ENCODE measurements at places on chromosomes 4 and X.
A peak's percentile ranks its signal among the peaks of the same experiment; 100 is the strongest.

- DNase-seq: no peak
These were observed 56.6 kb downstream of the AMELX start for GRCh38 chrX:11349661-11350337.

- DNase-seq: no peak
These were observed 928.1 kb downstream of the FAT4 start for GRCh38 chr4:126242679-126243390.

GRCh38 chr4:68463796-68464195 is 16.5 kb downstream of the TMPRSS11E start:
- no peak for DNase-seq

DNA sequence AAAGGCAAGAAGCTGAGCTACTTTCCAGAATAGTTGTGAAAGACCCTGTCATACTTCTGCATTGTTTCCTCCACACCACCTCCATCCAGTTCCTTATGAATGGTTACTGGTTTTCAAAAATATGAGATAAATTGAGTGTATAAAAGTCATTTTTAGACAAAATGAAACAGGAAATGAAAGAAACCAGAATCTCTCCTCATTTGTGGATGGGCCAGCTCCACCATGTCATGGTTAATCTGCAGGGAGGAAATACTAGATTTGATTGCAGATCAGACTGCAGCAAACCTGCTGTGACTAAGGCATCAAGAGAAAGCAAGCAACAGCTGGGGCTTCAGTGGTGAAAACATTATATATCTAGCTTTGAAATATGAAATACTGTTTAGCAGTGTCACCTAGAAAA is 23.8 kb downstream of the F9 start:
- DNase-seq: no peak

DNA sequence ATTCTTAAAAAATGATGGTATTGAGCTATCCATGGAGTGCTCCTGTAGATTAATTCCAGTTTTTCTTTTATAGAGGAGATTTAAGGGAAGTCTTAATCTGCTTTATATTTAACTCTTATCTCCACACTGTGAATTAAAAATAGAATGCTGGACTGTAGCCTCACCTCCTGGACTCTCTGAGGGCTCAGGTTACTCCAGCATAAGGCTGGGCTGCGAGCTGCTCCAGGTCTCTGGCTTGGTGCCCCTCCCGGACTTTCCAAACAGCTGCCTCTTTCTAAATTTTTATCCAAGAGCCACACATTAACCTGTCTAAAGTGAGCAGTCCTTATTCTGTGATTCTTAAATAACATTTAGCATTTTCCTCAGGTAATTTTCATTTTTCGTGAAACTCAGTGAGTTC is 218.7 kb upstream of the JADE1 start:
- DNase-seq: no peak

DNA sequence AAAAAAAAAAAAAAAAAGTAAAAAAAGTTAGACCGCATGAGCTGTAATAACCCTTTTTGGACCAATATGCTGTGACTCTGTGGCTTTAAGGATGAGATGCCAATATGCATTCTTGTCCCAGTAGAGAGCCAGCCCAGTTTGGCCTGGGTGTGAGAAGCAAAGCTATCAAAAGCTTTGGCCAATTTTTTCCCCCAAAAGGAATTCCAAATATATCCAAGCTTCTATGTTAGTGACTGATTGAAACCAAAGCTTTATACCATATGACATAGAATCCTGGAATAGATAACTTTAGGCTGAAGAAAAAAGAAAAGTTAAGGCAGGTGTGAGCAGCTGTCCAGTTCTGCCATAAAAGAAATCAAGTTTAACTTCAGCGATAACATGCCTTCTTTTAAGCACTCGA is 30.5 kb upstream of the RBPJ start:
- no peak for DNase-seq

DNA sequence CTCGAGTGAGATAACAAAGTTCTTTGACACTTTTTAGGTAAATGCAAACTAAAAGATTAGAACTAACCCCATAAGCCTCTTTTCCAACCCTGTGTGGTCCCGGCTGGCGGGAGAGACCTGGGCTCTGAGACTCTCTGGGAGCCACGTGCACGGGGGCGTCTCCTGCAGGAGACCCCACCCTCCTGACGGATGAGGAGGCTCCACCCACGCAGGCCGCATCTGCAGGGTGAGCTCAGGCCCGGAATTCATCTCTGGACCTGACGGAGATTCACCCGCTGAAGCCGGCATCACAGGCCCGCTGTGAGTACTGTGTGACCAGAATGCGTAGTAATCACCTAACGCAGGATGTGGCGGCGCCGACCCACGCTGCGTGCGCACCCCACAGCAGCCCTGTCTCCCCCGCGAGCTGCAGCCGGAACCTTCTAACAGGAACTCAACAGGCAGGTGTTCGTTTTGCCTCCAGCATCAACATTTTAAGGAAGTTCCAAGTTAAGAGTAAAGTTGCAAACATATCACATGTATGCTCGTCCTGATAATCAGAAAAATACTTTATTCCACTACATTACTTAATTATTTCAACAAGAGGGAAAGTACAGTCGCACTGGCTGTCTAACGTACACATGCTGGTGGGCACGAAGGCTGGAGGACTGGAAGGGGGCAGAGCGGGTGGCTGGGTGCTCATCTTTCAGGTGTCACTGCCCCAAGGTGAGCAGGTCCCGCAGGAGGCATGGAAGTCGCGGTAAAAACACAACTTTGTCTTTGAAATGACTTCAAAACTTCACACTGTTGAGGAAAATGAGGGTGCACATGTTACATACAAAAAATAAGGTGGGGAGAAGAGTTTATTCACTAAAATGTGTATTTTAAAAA is 44.5 kb downstream of the FGFRL1 start:
- DNase-seq: peak; percentile 70

- DNase-seq: no peak
These were observed 167.4 kb upstream of the TACR3 start for GRCh38 chr4:103887191-103887590.

GRCh38 chrX:136041254-136041812 is 56.1 kb downstream of the SLC9A6 start:
- no peak for DNase-seq

GRCh38 chr4:115042496-115042895 is 70.9 kb downstream of the NDST4 start:
- DNase-seq: no peak

GRCh38 chrX:76064825-76065224 is 108.0 kb upstream of the PBDC1 start:
- DNase-seq: no peak

GRCh38 chr4:81250430-81250829 is 35.4 kb upstream of the PRKG2 start:
- no peak for DNase-seq

DNA sequence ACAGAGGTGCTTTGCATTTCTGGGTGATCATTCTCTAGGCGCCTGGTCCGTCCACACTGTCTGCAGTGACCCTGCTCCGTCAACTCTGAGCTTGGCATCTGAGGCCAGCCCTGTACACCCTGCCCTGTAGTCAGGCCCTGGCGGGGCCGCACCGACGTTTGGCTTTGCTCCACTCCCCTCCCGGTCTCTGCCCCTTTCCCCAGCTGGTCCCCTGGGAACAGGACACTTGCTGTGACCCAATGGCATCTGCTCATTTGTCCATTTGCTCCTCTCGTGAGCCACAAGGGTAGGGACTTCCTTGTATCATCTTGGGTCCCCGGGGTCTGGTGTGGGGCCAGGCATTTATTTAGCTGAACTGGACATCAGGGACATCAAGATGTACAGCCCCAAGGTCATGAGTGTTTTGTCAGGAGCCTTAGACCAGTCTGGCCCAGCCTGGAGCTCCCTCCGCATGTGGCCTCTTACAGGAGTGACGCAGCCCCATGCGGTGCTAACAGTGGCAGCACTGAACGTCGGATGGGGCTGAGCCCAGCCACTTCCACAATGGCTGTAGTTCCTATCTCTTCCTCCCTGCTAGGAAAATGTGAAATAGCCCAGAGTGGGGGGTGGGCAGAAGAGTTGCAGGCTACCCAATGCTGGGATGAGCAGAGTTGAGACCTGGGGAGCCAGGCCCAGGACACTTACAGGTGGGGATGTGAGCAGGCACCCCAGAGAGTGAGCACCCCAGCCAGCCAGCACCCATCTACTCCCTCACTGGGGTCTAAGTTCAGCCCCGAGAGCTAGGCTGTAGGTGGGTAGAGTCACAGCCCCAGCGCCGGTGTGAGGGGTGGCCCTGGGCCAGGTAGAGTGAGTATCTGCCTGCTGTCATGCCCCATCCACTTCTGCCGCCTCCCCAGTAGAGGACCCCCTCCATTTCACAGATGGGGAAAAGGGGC is 2.0 kb upstream of the SH3BP2 start:
- no peak for DNase-seq

DNA sequence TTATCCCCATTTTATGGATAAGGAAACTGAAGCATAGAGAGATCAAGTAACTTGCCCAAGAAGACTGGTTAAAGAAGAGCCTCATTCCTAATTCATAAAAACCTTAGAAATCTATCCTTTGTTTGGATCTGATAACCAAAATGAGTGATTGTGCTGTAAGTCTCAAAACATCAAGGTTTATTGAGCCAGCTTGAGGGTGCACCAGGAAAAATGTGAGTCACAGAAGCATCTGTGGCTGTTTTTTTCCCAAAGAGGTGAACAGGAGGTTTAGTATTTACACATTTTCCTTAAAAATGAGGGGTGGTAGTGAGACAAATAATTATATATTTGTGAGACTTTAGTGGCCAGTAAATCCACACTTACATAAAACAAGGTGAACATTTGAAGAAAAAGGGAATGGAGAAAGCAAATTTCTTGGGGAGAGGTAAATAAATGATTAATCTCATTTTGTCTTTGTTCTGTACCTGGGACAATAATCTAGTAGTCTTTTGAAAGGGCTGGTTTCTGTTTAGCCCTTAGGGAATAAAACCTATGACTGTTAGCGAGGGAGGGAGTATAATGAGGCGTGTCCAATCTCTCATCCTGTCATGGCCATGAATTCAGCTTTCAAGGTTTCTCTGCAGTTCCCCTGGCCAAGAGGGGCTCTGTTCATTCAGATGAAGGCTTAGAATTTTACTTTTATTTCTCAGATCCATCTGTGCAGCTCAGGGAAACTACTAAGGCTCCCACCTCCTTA is 12.2 kb upstream of the FMR1 start:
- no peak for DNase-seq

- DNase-seq: no peak
These were observed 287.1 kb upstream of the ADGRL3 start for GRCh38 chr4:60913002-60913401.

GRCh38 chr4:121958777-121959176 is 6.9 kb upstream of the TRPC3 start:
- DNase-seq: no peak

DNA sequence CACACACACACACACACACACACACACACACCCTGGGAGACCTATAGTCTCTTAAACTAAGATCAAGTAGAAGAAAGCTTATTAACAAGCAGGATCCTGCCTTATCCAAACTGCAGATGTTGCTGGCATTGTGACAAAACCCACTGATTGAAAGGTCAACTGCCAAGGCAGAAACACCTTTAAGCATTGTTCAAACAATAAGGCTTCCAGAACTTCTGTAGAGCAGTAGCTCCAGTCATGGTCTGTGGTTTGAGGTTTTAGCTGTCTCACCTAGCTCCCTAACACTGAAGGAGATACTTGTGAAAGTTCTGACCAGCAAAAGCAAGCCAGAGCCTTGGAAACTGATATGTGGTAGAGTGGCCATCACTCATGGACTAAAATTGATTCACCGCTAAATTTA is 59.8 kb downstream of the PTCHD1 start:
- DNase-seq: no peak

- no peak for DNase-seq
These were observed 118.7 kb downstream of the TSPAN5 start for GRCh38 chr4:98539741-98540140.

All from stimulated activated CD8-positive, alpha-beta memory T cell treated with anti-CD3 and anti-CD28 coated beads, Interleukin-15, amount 100 ng/mL, for 4 hours (primary cell).